ENCODE measurements at places on chromosomes 6 and 20.

- DNase-seq = no peak
Observed at GRCh38 chr20:60752741-60753420, 499.2 kb upstream of the CDH4 start.

DNA sequence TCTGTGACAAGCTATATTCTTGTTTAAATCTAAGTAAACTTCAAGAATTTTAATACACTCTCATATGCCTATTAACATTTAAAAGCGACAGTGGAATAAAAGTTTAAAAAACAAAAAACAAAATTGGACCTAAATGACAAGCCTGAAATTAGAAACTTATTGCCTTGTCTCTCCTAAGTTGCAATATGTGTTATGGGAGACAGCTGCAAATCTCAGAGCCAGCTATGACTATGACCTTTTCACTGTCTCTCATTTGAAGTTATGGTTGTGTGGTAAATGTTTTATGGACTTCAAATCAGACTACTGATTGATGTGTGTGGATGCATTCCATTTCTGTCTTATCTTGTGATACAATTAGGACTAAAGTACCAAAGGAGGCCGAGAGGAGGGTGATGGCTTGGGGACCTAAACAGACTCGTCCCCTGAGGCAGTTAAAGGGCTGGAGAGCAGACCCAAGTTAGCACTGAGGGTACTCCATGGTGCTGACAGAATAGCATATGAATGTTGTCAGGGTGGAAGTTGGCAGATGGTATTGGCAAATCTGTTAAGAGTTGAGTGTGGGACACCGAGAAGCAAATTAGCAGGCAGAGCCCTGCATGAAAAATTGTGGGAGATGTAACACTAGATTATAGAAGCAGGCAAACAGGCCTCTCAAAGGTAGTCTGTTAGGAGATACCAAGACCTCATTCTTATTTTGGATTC is 930.1 kb upstream of the MAN1A1 start:
- no peak for DNase-seq

DNA sequence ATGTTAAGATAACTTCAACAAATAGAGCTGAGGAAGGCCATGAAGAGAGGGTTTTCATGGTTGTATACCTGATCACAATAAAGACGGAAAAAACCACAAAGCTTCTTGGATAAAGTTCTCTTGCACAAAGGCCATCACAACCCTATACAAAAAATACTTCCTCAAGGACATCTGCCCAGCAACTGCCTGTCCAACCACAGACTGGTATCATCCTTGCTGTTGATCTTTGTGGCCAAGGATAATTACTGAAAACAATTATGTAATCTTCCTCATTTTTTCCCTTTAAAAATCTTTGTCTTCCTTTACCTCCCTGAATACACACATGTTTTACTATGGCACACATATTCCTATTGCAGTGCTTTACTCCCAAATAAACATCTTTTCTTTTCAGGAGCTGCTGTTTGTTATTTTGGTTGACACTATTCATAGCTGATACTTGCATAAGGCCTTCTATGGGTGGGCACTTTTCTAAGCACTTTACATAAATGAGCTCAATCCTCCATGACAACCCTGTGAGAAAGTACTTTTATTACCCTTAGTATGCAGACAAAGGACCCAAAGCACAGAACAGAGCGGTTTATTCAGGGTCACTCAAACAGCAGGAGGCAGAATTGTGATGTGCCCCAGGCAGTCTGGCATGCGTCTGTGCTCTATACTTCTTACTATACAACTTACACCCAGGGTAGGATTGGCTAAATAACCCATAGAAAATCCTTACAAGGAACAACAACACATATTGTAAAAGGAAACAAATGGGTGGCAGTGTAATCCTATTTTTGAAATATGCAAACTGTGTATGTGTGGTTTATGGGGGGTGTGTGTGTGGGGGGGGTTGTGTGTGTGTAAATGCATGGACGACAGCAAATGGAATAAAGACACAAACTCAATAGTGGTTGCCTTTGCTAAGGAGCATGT is 35.1 kb downstream of the SNRNP48 start:
- peak; percentile 12 for DNase-seq

DNA sequence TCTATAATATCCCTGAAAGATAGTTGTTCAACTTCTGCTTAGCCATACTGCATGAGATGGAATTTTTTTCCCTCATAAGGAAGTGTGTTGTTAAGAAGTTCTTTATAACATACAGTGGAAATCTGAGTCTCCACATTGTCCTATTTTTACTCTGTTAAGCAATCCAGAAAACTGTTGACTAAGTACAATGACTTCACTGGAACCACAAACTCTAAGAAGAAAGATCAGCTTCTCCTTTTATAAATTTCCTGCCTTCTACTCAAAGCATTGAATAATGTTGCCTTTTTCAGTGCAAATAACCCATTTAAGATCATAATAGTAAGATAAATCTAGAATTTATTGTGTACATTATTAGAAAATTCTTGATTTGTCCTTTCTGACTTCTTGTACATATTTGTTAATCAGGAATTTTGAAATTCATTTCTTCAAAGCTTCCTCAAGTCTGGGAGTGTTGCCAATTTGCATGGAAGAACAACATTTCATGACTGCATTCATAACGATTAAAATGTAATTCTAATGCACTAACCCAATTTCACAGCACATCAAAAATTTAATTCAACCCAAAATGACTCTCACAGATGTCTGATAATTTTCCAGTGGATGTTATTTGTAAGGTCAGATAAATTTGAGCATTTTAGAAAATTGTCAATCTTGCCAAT is 45.6 kb upstream of the ANKEF1 start:
- DNase-seq = peak; percentile 86

DNA sequence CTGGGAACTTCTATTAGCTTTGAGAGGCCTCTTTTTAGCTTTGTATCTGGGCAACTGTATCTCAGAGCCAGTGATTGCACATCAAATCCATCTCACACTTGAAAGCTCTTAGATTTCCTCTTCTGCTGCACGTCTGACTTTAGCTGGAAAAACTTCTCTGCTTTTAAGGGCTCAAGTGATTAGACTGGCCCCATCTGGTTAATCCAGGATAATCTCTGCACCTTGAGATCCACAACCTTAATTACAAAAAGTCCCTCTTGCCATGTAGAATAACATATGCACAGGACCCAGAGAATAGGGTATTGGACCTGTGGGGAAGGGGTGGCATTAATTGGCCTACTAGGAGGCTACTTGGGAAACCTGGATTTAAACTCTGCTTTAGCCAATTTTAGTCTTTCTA is 24.2 kb downstream of the KLHL31 start:
- no peak for DNase-seq

GRCh38 chr6:3571836-3572235 is 115.0 kb upstream of the SLC22A23 start:
- no peak for DNase-seq

DNA sequence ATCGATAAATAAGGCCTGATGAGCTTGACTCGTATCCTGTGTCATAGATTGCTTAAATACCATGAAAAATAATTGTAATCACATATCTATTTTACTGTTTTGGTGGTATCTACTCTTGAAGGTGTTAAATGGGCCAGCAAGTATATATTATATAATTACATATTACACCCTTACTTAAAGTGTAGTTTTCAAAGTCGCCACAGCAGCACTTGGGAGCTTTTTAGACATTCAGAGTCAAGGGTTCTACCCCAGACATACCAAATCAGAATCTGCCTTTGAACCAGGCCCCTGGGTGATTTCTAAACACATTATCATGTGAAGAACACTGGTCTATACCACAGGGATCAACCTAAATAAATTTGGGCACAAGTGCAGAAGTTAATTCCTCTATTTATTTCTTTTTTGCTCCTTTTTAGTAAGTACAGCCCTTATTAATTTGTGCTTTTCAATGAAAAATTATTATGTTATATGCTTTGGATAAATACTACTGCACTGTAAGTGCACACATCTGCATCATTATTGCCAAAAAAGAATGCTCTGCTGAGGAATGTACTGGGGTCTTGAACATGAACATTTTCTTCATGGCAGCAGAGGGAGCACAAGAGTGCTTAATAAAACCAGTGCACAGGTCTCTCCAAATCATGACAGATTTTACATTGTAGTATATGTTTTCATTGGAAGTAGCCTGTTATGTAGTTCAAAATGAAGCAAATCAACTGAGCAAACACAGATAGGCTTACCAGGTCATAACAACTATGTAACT is 3.1 kb upstream of the ATXN1 start:
- peak; percentile 81 for DNase-seq

GRCh38 chr20:19885939-19886660 is 128.0 kb downstream of the RIN2 start:
- DNase-seq = no peak

DNA sequence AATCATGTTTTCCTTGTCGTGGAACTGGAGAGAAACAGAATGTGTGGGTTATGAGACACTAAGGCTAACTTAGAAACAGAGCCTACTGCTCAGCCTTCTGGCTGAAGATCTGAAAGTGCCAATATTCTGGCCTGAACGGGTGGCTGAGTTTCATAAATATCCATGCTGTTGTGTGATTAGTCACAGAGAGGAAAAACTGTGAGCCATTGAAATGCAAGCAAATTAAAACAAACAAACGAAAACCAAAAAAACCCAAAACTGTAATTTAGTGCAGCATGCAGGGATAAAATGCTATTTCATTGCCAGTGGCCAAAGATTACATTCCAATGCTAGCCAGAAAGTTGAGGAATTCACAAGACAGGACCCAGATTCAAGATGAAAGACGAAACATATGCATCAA is 315.1 kb downstream of the UBE3D start:
- DNase-seq = no peak

DNA sequence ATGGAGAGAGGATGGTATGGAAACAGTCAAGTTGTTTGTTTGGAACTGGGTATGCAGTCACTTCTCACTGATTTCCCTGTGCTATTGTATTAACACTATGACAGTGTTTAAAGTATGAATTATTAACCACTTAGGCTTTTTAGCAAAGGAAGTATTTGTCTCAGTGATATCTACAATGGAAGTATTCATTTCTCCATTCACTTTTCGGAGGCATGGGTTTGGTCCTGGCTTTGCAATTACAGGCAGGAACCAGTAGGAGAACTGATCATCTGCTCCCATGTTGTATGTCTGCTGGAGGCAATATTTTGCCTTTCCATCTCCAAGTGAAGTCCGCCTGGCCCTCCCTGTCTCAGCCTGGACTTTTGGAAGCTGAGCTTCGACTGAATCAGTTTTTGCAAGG is 30.6 kb upstream of the EXOC2 start:
- no peak for DNase-seq

DNA sequence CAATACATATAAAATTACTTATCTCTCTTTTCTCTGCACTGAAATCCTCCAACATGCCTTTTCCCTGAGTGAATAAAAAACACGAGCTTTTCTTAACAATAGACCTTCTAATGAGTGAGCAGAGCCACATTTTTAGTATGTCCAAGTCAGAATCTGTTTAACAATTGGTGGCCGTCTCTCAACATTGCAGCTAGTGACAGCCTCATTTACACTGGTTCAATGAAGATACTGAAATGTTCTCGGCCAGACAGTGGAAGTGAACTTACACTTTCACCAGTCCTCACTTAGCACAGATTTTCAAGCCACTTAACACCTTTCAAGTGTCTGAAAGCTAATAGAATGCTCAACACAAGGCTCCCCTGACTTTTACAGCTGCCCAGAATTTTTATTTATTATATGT is 767.1 kb downstream of the KIF16B start:
- DNase-seq = no peak

DNA sequence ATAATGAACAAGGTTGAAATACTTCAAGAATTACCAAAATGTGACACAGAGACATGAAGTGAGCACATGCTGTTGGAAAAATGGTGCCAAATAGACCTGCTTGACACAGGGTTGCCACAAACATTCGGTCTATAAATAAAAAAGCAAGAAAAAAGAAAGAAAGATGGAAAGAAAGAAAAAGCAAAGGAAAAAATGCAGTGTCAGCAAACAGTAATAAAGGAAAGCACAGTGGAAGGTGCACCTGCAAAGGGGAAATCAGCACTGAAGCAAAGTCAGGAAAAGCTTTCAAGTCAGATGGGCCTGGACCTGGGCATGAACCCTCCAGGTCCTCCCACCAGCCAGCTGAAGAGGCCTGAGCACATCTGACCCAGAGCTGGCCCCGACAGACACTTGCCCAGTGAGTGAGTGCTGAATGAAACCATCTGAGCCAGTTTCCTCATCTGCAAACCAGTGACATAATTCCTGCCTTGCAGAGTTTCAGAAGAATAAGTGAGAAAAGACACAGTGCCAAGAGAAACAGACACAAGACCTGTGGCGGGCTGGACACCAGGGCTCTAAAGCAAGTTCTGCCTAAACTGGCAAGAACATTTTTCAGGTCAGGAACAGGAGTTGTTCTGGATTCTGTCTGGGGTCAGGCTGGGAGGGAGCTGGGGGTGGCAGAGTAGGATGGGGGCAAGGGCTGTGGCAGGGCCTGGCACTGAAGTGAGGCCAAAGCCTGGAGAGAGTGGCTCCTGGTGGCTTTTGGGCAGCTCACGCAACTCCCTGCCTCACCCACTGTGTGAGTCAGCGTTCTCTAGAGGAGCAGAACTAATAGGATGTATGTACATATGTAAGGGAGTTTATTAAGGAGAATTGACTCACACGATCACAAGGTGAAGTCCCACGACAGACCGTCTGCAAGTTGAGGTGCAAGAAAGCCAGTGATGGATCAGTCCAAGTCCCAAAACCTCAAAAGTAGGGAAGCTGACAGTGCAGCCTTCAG is 23.9 kb upstream of the MICB start:
- no peak for DNase-seq
